ENCODE measurements at places on chromosomes 16 and 17. TPM values are rescaled to one million over a fixed set of nuclear protein-coding genes. Genes with fewer than 3 reads are reported as not detected.

GRCh38 chr17:56119936-56120335 lies 33.3 kb upstream of the ANKFN1 start:
- DNase-seq: no peak

- no peak for DNase-seq
These were observed 18.8 kb downstream of the STX4 start for GRCh38 chr16:31052114-31052513.

- DNase-seq: no peak
These were observed 1034.0 kb upstream of the EEF2KMT start for GRCh38 chr16:6131526-6132050.

- no peak for DNase-seq
These were observed 44.6 kb downstream of the NFAT5 start for GRCh38 chr16:69610356-69610755.

GRCh38 chr17:67082107-67082506 lies 37.8 kb downstream of the CACNG1 start:
- no peak for DNase-seq

- DNase-seq: no peak
These were observed 188.3 kb downstream of the SEC14L1 start for GRCh38 chr17:77328823-77329740.

DNA sequence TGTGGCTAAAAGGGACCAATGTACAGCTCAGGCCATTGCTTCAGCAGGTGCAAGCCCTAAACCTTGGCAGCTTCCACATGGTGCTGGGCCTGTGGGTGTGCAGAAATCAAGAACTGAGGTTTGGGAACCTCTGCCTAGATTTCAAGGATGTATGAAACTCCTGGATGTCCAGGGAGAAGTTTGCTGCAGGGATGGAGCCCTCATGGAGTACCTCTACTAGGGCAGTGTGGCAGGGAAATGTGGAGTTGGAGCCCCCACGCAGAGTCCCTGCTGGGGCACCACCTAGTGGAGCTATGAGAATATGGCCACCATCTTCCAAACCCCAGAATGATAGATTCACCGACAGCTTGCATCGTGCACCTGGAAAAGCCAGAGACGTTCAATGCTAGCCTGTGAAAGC lies 13.0 kb downstream of the EFCAB5 start:
- DNase-seq: no peak

DNA sequence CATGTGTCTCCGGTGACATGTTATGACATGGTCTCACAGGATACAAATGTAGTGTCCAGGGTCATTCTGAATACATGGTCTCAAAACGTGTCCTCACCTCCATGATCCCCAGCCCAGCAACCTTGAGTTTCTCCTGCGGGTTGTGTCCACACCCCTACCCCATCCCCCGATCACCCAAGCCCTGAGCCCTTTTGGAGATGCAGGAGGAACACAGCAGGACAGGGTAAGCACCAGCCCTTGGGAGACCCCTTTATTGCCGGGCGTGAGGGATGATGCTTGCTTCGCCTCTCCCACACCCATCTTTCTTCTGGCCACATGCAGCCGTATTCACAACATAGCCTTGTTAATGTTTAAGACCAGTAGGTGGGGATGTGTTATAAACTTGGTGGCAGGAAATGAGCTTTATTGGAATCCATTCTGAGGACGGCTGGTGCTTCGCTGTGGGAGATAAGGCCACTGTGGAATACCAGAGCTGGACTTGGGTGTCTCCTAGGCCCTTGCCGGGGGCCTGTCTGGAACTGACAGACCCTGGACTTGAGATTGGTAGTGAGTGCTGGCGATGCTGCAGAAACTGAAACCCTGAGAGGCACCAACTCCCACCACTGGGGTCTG lies 5.5 kb downstream of the TMEM132E start:
- DNase-seq: no peak

- no peak for DNase-seq
These were observed 67.6 kb downstream of the KPNA2 start for GRCh38 chr17:68103148-68103547.

DNA sequence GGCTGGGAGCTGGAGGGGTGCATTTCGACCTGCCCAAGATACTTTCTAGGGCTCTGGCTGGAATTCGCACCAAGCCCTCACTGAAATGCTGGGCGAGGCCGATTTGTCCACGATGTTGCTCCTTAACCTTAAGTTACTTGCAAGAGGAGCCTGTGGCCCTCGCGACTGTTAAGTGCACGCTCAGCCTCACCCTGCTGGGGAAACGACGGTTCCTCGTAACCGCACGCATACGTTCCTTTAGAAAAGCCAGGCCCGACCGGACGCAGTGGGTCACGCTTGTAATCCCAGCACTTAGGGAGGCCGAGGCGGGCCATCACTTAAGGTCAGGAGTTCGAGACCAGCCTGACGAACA lies 607 bp upstream of the NCOR1 start:
- DNase-seq: no peak

- DNase-seq: no peak
These were observed 35.4 kb upstream of the CDH15 start for GRCh38 chr16:89135971-89136765.

DNA sequence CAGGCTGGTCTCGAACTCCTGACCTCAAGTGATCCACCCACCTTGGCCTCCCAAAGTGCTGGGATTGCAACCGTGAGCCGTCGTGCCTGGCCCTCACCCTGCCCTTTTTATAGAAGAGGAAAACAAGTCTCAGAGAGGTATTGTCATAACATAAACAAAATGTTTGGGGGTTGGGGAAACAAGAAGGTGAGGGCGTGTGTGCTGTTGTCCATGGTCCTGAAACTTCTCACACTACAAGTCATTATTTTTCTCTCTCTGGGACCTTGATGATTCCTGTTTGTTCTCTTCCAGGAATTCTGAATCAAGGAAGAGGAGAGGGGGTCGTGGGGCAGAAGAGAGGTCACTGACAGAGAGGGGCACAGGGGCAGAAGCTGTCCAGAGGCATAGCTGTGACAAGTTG lies 160.2 kb upstream of the LHX1 start:
- no peak for DNase-seq

DNA sequence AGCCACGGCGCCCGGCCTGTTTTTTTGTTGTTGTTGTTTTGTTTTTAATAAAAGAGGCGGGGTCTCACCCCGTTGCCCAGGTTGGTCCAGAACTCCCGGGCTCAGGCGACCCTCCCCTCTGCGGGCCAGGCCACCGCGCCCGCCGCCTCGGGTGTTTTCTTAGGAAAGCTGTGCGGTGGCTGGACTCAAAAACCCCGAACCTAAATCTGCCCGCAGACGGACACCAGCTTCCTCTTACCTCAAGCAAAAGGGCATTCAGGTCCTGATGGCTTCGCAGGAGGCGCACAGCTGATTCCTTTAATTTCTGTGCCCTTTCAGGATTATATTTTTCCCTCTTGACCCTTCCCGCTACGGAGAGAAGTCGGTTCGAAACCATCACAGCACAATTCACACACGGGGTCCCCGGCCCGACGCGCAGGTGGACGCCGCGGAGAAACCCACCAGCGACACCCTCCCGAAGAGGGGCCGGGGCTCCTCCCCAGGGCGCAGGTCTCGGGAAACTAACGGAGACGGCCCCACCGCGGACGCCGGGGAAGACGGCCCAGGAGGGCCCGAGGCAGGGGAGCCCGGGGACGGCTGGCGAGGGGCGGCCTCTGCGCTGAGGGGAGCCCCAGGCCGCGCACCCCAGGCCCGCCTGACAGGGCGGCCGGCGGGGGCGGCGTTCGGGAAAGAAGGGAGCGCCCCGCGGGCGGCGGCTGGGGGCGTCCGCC lies 653 bp downstream of the FANCA start:
- no peak for DNase-seq

GRCh38 chr17:9715503-9716016 lies 70.2 kb downstream of the USP43 start:
- no peak for DNase-seq

GRCh38 chr16:59216291-59216690 lies 482.2 kb upstream of the GOT2 start:
- DNase-seq: no peak

- DNase-seq: no peak
These were observed 17.6 kb downstream of the HS3ST3A1 start for GRCh38 chr17:13583996-13584700.

GRCh38 chr17:60135151-60135950 lies 14.4 kb upstream of the CA4 start:
- peak; percentile 65 for DNase-seq

DNA sequence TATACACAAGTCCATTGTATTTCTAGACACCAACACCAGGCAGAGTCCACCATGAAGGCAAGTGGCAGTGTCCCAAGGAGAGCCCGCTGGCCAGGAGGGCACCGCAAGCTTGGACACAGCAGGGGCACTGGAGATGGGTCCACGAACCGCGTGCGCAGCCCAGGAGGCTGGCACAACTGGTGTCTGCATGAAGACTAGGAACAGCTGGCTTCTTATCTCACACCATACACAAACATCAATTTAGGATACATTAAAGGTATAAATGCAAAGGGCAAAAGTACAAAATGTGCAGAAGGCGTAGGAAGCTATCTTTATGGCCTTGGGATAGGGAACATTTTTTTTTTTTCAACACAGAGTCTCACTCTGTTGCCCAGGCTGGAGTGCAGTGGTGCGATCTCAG lies 52.4 kb downstream of the ANKRD11 start:
- no peak for DNase-seq

GRCh38 chr17:38867968-38868816 lies 1.7 kb upstream of the LASP1 start:
- no peak for DNase-seq

GRCh38 chr16:86479419-86479818 lies 30.9 kb upstream of the FOXF1 start:
- DNase-seq: no peak

- peak; percentile 54 for DNase-seq
These were observed 587 bp upstream of the CDK5R1 start for GRCh38 chr17:32486111-32486700.

- DNase-seq: no peak
These were observed 8.4 kb downstream of the FOXK2 start for GRCh38 chr17:82527898-82528297.

GRCh38 chr17:17200831-17201230 lies 5.3 kb downstream of the PLD6 start:
- no peak for DNase-seq

DNA sequence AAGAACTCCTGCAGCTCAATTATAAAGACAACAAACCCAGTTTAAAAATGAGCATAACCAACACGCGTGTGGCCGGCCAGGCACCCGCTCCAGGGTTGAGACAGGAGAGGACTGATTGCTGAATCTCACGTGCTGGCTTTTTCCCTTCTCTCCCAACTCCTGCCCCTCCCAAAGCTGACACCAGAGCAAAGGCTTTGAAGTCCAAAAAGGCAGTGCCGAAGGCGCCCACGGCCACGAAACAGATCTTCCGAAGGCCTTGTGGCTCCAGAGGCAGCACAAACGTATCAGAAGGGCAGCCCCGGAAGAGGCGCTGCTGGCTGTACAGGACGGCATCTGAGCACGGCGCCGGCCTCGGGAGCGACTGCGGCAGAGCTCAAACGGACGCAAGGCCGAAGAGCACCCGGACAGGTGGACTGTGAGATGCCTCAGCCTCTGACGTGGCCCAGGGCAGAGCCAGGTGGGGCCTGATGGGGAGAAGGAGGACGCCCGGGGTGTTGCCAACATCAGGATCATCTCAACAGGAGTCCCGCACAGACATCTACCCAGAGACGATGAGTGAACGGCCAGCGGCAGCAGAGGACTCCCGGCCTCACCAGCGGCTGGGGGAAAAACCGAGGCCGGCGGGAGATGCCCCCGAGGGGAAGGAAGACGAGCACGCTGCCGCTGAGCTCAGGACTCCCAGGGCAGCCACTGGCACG lies 10.5 kb downstream of the CLCN7 start:
- DNase-seq: no peak

- no peak for DNase-seq
These were observed 6.1 kb downstream of the KRT35 start for GRCh38 chr17:41474863-41475262.

- no peak for DNase-seq
These were observed 17.6 kb downstream of the CCDC42 start for GRCh38 chr17:8726941-8727555.

DNA sequence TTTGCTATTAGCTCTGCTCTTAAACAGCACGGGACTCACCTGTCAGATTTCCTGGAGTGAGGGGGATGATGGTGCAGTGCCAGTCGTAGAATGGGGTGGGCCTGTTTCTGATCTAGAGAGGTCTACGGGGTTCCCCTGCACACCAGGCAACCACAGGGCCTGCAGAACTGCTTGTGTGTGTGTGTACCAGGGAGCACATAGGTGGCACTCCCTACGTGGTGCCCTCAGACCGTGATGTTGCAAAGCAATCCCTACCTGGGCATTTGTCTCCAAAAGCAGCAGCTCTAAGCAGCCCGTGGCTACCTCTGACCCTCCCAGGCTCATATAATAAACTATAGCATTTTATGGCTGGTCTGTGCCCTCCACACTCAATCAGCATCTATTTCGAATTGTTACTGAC lies 38.5 kb downstream of the MPRIP start:
- DNase-seq: no peak

DNA sequence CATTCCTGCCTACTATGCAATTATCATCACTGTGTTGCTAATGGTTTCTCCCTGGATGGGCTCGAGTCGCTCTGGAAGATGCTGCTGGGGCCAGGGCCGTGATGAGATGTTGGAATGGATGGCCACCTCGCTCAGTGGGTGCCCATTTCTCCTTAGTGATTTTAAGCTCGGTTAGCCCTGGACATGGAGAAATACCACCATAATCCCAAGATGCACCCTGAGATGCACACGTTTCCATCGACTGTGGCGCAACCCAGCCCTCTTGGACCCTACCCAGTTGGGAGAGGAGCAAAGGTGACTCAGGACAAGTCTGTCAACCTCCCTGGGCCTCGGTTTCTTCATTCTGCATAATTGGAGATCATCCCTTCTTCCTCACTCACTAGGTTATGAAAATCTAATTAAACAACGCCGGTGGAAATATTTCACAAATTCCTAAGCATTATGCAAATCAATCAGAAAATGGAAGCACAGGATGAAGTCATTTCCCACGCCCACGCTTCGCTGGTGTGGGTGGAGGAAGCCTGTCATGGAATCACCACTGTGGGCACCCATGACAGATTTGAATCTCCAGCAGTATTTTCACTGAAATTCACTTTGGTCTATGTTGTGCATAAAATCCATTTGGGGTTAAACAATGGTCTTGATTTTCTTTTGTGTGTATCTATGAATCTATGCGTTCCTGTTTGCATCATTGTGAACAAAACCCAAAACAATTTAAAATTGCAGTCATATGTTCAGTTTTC lies 195.2 kb downstream of the AXIN2 start:
- DNase-seq: no peak

The TMC6 gene
- 125 TPM for total RNA-seq

The DNAH9 gene
- total RNA-seq: 1.5 TPM

The CYBC1 gene
- total RNA-seq: 109 TPM

The GRAPL gene
- total RNA-seq: not detected

The LPCAT2 gene
- 5.1 TPM for total RNA-seq

The CCDC154 gene
- total RNA-seq: 5.7 TPM

The XYLT1 gene
- total RNA-seq: 12.3 TPM

The PRR15L gene
- total RNA-seq: 36.1 TPM

The KRT40 gene
- total RNA-seq: 0.13 TPM

The BAIAP3 gene
- total RNA-seq: 17.5 TPM

The KCNH6 gene
- 13.2 TPM for total RNA-seq

The NOXO1 gene
- total RNA-seq: 1.5 TPM

The GALNS gene
- 32.7 TPM for total RNA-seq

The NPIPB6 gene
- total RNA-seq: 5.7 TPM

The SDK2 gene
- 6.7 TPM for total RNA-seq

All from progenitor cell of endocrine pancreas (in vitro differentiated cells).